Endothelial cell of umbilical vein (primary cell): ENCODE measurements at places on chromosomes 13 and 19.

DNA sequence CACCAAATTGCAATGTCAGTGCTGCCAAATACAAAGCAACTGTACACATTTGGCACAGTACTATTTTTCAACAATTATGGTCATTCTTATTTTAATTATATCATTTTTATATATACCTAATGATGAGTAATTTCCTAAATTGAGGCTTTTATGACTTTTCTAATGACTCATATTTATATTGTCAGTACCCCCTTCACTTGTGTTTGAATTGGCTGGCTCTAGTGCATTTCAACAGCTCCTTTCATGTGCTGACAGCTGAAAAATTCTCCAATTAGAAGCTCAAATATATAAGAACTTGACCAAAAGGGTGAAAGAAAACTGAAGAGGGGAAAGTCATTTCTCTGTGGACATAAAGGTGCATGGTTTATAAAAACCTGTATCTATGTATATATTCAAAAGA, 263.3 kb downstream of the SLITRK1 start:
- DNase-seq: no peak

GRCh38 chr19:48817585-48818124, 6.8 kb upstream of the BCAT2 start:
- DNase-seq: no peak

DNA sequence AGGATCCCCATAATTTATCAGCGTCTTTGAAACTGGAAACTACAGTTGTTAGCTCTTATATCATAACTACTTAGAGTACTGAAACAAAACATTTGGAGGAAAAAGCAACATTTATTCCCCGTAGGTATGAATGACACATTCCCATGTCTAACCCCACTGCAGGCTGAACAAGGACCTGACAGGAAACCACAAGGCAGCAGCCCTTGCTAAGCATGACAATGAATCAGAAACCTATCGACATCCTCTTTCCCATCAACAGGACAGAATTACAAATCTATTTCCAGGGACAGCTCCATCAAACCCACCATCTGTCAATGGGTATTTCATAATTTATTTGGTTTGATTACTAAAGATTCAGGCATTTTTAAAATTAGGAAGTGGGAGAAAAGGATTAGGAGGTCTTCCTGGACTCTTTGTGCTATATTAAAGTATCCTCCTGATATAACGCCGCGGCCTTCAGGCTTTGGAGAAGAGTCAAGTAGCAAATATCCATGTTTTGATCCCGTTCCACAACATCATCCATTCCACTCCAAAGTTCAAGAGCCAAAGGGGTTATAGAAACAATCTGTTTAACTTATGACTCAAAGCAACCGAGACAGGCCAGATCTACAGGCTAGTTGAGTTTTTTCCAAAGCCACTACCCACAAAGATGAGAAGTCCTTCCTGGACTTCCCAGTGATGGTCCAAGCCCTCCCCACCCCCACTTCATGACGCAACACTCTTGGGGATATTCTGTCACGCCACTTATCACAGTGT, 51.1 kb downstream of the FAM216B start:
- no peak for DNase-seq

GRCh38 chr13:50370303-50370950, 355.2 kb downstream of the KCNRG start:
- DNase-seq: no peak

- no peak for DNase-seq
Measured at GRCh38 chr13:93248627-93249047, 22.0 kb downstream of the GPC6 start.

DNA sequence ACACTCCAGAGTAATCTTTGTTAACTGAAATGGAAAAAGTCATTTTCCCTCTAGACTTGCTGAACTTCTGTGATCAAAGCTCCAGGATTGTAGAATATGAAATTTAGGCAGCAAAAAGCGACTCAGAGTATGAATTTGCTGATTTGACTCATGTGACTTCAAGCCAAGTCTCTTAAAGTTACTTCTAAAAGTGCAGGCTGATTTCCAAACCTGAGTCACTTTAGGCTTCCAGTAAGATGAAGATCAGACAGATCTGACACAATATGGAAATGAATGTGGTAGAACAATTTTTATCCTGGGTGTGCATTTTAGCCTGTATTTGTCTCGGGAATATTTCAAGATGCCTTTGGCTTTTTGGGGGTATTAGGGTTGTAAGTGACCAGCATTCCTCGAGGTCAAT, 151.0 kb upstream of the TMTC4 start:
- DNase-seq: no peak

- no peak for DNase-seq
Measured at GRCh38 chr13:97300871-97301270, 78.7 kb downstream of the MBNL2 start.

- no peak for DNase-seq
Measured at GRCh38 chr19:45473682-45474605, 6.1 kb downstream of the FOSB start.

DNA sequence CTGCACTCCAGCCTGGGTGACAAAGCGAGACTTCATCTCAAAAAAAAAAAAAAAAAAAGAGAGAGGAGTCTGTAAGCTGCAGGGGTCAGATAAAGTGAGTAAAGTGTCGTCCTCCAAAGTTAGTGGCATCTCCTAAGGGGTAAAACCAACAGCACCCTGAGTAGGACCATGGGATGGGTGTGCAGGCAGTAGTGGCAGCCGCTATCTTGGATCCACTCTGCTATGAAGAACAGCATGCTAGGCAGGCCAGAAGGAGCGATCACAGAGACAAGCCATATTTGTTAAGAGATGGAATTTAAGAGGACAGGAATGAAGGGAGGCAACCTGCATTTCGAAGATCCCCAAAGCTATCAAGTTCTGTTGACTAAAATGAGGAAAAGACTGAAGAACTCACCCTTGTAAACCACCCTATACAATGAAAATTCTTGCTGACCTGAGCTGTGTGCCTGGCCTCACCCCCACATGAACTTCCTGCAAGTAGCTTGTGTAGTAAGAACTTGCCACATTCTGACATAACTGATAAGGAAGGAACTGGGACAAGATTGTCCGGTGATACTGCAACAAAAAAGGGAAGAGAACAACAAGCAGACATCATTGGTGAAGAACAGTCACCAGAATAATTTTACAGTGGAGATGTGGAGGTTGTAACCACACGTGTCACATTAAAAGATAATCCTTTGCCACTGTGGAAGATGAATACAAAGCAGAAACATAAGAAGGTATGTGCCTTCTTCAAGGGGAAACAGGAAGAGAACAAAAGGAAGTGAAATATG, 16.2 kb downstream of the DPY19L3 start:
- peak; percentile 59 for DNase-seq

DNA sequence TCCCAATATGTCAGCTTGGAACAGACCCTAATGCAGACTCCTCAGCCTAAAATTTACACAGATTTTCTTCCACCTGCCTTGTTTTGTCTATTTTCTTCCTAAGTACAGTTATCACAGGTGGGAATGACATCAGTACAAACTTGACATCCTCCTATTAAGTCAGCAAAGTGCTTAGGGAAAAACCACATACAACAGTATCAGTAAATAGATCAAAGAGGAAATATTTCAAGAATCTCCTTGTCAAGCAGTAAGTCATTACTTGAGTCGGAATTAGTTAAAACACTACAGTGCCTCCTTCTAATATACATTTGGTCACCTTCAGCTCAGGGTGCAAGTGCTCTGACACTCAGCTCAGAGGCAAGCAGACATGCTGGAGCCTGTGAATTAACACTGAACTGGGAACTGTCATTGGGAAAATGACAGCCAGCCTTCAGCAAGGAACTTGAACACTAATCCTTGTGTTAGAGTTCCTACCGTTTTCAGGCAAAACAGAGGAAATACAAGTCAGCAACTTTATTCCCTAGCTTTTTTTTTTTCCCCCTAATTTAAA, 394.3 kb upstream of the HTR2A start:
- DNase-seq: no peak
